Breast epithelium (tissue), 4 donors: ENCODE measurements at places on chromosomes 11 and 22.

GRCh38 chr11:32033491-32033890 lies 57.4 kb upstream of the RCN1 start:
- DNase-seq, result no peak

DNA sequence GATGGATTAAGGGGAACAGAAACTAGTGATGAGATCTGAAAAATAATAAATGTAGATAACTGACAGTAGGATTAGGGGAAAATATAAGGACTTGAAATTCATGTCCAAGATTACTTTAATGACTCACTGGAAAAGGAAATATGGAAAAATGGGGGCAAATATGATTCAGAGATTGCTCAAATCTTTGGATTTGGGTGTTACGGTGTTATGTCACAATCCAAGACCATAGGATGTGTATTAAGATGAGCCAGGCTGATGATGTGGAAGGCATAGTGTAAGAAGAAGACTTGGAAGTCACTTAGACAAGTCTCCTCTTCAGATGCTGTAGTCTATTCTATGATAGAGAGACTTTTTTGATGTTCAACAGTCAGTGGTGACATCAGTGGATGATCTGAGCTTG lies 323.7 kb downstream of the LUZP2 start:
- DNase-seq, result no peak

- no peak for DNase-seq
Observed at GRCh38 chr11:35030716-35031213, 108.2 kb upstream of the CD44 start.

GRCh38 chr11:134527382-134528243 lies 115.6 kb upstream of the B3GAT1 start:
- DNase-seq, result no peak

DNA sequence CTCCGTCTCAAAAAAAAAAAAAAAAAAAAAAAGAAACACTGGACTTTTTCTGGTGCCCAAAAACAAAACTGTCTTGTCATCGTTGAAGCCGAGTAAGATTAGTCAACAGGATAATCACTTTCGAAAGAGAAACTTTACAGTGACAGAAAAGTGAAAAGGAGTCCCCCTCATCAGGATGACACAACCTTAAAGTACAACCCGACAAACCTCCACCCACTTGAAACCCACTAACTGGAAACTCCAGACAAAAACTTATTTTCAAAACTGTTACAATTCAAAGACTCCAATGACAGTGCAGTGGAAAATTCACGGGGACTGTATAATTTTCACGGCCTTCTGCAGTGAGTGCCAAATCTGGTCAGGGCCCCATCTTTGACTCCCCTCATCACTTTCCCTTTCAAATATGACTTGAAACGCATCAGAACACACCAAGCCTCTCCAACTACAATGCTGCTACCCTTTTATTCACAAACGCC lies 1.3 kb downstream of the DENND5A start:
- DNase-seq, result no peak

- no peak for DNase-seq
Observed at GRCh38 chr11:60493454-60493853, 876 bp downstream of the MS4A12 start.

DNA sequence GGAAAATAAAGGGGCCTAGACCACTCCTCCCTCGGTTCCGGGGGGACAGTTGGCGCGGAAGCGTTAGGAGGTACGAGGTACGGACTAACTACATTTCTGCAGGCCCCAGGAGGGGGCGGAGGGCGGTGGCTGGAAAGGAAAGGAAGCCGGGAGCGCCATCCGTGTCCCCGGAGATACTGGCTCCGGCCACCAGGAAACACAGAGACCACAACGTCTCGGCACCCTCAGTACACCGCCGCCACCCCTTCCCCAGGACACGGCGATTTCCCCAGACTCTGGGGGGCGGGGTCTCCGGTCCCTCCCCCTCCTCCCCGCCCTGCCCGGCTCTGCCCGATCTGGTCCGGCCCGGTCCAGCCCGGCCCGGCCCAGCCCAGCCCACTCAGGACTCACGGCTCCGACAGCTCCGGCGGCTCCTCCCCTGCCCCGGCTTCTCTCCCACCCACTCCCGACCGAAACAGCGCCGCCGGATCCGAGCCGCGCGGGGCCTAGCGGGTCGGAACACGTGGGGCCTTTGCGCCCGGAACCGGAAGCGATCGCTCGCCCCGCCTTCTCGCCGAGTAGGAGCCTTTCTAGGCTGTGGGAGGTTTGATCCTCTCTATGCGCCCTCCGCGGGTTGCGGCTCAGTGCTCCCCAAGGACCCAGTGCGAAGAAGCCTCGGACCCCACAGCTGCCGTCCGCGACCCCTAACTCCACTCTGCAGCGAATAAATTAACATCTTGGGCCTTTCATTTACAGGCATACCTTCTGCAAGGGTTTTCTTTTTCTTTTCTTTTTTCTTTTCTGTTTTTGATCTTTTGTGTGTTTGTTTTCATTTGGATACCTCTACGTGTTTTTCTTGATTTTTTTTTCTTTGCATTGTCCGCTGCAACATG lies at the start of gene ZNF202:
Gene ZNF202, minus strand, starts transcription at position 502 of the 872 bp plus-strand sequence. CDS start 10,772 bp downstream, outside the sequence.
- DNase-seq, result peak; percentile 89

DNA sequence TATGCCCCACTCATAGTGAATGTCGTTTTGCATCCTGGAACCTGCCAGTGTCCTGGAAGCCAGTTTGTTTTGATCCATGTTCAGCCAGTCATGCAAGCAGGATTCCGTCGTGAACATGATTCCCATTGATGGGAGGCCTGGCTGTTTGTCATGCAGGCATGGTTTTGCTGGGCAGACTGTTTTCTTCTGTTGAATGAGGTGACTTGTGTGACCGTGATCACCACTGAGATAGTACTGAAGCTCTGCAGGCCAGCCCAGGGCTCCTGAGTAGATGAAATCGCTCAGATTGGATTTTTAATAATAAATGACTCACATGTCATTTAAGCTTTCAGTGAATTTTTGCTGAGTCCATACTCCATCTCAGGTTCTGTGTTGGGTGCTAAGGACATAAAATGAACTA lies 117.8 kb downstream of the PDE2A start:
- DNase-seq, result no peak

DNA sequence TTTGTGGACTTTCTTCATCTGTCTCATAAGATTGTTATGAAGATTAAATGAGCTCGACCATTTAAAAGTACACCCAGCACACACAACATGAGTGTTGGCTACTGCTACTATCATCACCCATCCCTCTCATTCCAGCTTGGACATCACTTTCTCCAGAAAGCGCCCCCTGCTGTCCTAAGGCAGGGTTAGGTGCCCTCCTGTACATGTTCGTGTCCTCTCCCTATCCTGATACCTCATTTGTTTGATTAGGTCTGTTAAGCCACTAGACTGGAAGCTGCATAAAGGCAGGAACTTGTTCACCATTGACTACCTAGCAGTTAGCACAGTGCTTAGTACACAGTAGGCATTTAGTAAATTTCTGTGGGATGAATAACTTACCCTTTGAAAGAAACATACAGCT lies 85.5 kb downstream of the ENTHD1 start:
- DNase-seq, result no peak

- DNase-seq, result no peak
Observed at GRCh38 chr22:29253561-29254285, 14.1 kb downstream of the RHBDD3 start.

DNA sequence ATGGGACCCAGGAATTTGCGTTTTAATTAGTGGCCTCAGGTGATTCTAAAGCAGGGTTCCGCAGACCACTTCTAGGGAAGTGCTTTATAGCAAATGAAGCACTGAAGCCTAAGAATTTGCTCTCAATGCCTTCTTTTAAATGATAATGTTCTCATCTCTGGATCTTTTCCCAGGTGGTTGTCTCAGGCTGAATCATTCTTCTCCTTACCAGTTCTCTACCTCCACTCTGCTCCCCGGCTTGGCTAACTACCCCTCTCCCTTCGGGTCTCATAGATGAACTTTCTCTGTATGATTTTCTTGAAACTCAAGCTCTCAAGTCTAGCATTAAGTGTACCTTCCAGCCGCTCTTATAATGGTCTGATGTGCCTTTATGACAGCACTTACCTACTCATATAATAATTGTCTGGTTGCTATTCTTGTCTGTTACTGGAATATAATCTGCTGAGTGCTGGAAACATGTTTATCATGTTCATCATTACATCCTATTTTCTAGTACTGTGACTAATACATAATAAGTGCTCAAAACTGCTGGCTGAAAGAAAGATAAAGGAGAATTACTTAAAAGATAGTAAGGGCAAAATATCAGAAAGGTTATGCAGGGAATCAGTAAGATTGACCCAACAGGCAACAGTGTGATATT lies 195.9 kb upstream of the SESN3 start:
- no peak for DNase-seq

- no peak for DNase-seq
Observed at GRCh38 chr22:23212061-23213021, 32.0 kb downstream of the BCR start.

DNA sequence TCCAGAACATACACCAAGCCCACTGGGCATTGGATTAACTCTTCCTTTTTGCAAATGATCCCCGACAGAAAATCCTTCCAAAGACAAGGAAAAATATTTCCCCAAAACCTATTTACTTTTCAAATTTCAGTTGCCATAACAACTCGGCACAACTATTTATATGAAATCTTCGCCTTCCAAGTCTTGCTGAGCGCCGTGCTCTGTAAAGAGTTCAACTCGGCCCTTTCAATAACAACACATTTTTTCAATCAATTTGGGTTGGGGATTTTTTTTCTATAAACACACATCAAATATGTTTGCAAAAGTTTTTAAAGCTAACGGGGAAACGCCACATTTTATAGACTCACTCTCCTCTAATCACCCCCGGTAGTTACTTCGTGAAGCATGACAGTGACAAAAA lies 333.8 kb downstream of the MN1 start:
- DNase-seq, result no peak

- peak; percentile 41 for DNase-seq
Observed at GRCh38 chr22:27581688-27582087, 219.9 kb downstream of the MN1 start.

- no peak for DNase-seq
Observed at GRCh38 chr11:59078435-59078834, 7.7 kb upstream of the GLYATL1B start.

- DNase-seq, result no peak
Observed at GRCh38 chr11:87326594-87326993, 288.9 kb downstream of the TMEM135 start.

GRCh38 chr11:2724653-2725367 lies 25.0 kb upstream of the KCNQ1OT1 start:
- peak; percentile 42 for DNase-seq
